ENCODE measurements at places on chromosomes 1 and 21.

DNA sequence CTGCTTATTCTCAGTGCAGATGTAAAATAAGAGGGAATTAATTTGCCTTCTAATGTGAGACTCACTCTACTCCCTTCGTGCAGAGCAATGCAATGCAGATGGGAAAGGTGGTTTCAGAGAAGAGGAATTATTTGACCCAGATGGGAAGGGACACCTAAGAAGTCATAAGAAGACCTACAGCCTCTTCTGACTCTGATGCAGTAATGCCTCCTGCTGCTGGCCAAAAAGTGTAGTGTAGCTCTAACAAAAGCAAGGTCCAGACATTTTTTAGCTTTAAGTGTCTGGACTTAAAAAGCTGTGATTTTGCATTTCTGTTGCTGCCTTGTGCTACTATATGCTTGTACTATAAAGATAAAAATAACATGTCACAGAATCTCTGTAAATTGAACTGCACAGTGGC lies 501.4 kb downstream of the TTLL7 start:
- DNase-seq, result no peak

DNA sequence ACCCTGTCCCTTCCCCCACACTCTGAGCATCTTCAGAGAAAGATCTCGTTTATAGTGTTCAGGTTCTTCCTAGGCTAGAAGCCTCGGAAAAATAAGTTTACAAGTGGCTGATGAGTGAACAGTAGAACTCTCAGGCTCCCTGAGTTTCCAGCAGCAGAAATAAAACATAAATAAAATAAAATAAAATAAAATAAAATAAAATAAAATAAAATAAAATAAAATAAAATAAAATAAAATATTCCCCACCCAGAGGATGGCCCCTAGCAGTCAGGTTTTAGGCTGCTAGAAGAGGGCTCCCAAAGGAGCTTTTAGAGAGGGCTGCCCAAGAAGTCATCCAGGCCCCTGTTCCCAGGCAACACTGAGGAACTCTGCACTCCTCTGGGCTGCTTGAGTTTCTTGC lies 55.1 kb downstream of the KCNC4 start:
- no peak for DNase-seq

GRCh38 chr1:78045926-78046778 lies at the start of gene GIPC2:
Gene GIPC2 (plus strand): TSS chr1:78045966. CDS start chr1:78046095, 129 bp downstream.
- DNase-seq, result no peak

DNA sequence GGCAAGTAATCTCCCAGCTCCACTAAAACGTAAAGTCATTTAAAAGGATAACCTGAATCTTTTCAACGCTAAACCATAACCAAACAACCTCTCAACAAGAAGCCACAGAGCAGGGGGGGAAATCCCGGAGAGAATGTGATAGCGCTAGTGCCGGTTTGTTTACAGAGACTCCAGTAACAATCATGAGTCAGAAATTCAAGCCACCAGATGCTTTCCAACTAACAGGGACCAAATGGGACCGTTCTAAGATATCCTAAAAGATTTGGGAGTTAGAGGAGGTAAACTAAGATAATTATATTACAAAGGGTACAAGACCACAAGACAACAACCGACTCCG lies 825 bp downstream of the DCAF8 start:
- DNase-seq, result no peak

GRCh38 chr1:56081173-56081572 lies 498.2 kb downstream of the PLPP3 start:
- no peak for DNase-seq

- no peak for DNase-seq
Measured at GRCh38 chr1:213724640-213725536, 262.9 kb upstream of the PROX1 start.

GRCh38 chr1:167737169-167737568 lies 15.4 kb downstream of the MPZL1 start:
- no peak for DNase-seq

DNA sequence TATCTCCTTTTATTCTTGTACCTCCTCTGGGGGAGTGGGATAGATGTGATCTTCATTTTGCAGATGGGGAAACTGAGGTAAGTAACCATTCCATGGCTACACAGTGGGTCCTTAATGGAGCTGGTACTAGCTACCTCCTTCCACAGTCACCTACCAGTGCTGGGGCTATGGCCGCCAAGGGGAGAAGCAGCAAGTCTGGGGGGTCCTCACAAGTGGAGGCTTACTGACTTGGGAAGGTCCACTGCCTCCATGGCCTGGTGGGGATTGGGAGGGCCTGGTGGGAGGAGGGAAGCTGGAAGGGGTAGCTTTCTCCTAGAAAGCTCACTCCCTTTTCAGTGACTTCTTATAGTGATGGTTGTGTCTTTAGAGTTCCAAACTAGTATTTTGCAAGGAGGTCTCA lies 5.9 kb upstream of the FOXO6 start:
- no peak for DNase-seq

- no peak for DNase-seq
Measured at GRCh38 chr1:205950280-205950679, 7.0 kb upstream of the SLC26A9 start.

DNA sequence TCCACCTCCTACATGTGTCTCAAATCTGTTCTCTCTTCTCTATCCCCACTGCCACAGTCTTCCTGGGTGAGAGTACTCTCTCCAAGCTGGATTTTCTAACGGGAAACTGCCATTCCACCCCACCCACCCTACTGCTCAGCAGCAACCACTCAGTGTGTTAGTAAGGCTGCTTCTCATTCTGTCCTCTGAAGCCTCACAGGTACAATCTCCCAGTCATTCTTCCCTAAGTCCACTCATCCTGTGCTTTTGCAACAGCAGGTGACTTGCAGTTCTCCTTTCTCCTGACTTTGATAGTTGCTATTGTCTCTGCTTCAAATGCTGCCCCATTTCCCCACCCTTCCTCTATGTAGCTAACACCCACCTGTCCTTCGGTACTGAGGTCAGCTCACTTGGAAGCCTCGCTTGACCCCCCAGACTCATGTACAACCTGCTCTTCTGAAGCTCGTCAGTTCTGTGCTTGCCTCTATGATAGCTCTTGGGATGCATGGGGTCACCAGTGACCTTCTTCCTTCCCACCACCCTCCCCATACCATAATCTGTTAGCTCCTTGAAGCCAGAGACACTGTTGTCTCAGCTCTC lies 188.9 kb downstream of the RRAGC start:
- no peak for DNase-seq

DNA sequence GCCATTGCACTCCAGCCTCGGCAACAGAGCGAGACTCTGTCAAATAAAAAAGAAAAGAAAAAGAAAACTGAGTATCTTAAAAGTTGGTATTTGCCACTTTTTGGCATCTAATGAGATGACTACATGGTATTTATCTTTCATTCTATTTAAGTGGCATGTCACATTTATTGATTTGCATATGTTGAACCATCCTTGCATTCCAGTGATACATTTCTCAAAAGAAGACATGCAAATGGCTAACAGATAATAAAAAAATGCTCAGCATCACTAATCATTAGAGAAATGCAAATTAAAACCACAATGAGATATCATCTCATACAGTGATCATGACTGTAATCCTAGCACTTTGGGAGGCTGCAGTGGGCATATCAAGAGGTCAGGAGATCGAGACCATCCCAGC lies 28.1 kb downstream of the SFPQ start:
- no peak for DNase-seq

- no peak for DNase-seq
Measured at GRCh38 chr1:20735581-20736111, 3.1 kb upstream of the SH2D5 start.

- DNase-seq, result no peak
Measured at GRCh38 chr1:15882665-15883064, 35.2 kb downstream of the SPEN start.
